ENCODE measurements at places on chromosomes 5 and 9. TPM values are rescaled to one million over a fixed set of nuclear protein-coding genes. Genes with fewer than 3 reads are reported as not detected.

GRCh38 chr9:112726428-112726827 is 8.5 kb upstream of the INIP start:
- DNase-seq = no peak

GRCh38 chr5:5231576-5231975 is 91.4 kb downstream of the ADAMTS16 start:
- no peak for DNase-seq

DNA sequence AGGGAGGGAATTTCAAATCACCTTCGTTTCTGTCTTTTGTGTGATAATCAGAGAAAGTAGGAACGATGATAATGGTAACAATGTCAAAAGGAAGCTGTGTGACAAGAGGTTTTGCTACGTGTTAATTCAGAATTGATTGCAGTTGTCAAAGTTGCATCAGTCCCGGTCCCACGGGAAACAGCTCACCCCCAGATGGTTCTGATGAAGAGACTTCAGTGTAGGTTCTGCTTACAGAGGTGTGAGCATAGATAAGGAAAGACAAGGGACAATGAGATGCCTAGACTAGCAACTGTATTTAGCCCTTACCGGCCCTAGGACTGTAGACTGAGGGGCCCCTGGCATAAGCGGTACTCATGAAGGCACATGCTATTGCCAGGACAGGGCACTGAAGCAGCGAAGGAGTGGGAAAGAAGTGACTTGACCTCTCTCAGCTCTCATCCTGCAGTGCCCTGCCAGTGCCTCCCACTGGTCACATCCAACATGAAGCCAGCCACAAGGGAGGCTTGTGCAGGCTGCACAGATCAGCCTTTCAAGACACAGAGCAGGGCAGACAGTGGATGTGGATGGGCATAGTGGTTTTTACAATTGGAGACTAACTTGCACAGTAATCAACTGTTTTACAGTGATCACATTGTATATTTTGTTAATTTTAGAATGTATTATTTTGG is 21.1 kb downstream of the PDE8B start:
- DNase-seq = peak; percentile 8

- peak; percentile 43 for DNase-seq
Measured at GRCh38 chr5:55440188-55440646, 94.5 kb downstream of the PLPP1 start.

DNA sequence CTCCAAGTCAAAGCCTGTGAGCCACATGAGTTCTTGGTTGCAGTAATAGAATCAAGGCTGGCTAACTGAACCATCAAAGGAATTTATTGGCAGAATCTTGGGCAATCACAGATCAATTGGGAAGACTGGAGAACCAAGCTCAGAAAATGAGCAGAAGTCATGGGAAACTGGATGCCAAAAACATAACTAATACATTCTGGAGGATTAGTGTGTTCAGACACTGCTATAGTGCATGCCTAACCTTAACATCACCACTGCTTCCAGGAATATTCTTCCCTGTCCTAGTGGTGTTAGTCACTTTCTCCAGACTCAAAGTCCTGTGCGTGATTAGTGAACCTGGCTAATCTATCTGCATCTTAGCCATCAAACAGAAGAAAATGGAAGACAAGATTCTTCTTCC is 843.7 kb downstream of the EFNA5 start:
- no peak for DNase-seq

- DNase-seq = no peak
Measured at GRCh38 chr5:175516933-175517823, 38.8 kb downstream of the SFXN1 start.

- DNase-seq = no peak
Measured at GRCh38 chr5:176948458-176948857, 49.3 kb upstream of the HK3 start.

DNA sequence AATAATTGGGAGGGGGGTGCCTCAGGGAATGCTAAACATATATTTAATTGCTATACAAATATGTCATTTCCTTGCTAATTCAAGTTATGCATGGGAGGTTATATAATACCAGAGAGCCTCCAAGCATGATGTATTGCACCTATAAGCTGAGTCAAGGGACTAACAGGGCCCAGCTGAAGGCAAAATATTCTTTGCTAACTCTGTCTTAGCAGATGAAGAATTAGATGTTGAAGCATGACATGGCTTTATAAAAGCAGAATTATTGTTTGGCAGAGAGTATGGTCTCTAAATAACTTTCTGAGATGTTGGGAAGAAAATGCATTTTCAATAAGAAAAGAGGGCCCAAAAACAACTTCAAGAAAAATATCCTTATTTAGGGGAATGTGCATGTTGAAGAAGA is 60.4 kb downstream of the SGCD start:
- DNase-seq = no peak

- no peak for DNase-seq
Measured at GRCh38 chr5:118326481-118327045, 661.8 kb downstream of the DTWD2 start.

DNA sequence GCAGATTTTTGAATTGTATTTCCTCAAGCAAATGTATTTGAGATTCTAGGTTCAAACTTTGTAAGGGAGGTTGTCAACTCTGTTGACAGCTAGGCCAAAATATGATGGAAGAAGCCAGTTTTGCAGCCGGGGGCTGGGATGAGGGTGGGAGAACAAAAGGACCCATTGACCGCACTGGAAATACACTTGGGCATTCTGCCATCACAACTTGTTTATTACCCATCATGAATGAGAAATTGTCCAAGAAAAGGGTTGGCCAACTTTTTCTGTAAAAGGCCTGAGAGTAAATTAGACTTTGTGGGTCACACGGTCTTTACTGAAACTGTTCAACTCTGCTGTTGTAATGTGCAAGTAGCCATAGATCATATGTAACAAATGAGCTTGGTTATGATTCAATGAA is 221.3 kb upstream of the KLF9 start:
- DNase-seq = no peak

Gene F12
- total RNA-seq = 2.9 TPM

Gene SHISAL2B
- 3.9 TPM for total RNA-seq

Gene KIF4B
- not detected for total RNA-seq

Gene GARIN3
- not detected for total RNA-seq

Gene ACSL6
- total RNA-seq = 3.6 TPM
